Activated naive CD4-positive, alpha-beta T cell (primary cell): ENCODE measurements at places on chromosomes 7 and 10.

DNA sequence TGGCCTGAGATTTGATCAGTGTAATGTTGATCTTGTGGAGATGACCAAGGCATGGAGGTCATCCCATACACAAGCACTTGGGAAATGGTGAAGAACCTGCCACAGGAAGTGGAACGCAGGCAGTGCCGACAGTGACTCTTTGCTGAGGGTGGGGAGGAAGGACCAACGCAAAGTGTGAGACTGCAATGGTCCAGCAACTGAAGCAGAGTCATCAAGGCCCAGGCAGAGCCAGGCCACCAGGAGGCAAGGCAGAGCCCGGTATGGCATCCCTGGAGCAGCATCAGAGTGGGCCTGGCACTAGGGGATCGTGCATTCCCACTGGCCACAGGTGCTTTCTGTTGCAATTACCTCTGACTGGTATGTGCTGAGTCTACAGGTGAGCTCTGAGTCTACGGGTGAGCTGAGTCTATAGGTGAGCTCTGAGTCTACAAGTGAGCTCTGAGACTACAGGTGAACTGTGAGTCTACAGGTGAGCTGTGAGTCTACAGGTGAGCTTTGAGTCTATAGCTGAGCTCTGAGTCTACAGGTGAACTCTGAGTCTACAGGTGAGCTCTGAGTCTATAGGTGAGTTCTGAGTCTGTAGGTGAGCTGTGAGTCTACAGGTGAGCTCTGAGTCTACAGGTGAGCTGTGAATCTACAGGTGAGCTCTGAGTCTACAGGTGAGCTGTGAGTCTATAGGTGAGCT is 132.9 kb downstream of the KLF6 start:
- no peak for DNase-seq

DNA sequence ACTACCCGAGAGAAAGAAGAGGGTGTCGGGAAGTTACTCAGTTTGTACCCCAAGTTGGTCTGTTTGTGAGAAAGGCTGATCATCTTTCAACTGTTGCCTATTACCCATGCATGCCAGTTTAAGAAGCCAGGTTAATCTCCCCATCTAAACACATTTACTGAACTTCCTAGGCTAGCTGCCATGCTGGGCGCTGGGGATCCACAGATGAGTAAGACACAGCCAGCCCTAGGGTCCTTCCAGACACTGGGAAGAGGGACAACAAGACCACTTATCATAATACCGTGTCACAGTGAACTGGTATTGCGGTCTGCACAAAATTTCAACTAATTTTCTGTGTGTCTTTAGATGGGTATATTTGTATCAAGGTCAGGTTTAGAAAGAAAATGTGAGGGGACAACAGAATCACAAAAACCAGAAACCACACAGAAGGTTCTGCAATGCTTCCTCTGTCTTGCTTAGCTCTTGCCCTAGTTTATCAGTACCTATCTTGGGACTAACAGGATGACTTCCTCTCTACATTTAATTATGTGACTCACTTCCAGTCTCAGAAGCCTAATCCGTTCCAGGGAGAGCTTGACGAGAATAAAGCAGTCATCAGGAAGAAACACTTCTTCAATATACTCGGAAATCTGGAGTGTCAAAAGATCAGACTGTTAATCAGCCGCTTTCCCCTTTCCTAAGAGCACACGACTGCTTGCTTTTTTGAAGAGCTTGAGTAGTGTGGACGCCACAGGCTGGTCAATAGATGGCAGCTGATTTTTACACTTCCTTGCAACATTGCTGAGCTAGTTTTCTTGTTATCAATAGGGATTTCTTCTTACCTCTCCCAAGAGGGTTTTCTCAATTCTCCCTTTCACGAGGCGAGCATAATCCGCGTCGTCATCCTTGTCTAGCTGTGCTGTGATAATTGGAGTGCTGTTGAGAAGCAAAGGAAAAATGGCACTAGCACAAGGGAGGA is 45.7 kb downstream of the POLR3A start:
- no peak for DNase-seq

DNA sequence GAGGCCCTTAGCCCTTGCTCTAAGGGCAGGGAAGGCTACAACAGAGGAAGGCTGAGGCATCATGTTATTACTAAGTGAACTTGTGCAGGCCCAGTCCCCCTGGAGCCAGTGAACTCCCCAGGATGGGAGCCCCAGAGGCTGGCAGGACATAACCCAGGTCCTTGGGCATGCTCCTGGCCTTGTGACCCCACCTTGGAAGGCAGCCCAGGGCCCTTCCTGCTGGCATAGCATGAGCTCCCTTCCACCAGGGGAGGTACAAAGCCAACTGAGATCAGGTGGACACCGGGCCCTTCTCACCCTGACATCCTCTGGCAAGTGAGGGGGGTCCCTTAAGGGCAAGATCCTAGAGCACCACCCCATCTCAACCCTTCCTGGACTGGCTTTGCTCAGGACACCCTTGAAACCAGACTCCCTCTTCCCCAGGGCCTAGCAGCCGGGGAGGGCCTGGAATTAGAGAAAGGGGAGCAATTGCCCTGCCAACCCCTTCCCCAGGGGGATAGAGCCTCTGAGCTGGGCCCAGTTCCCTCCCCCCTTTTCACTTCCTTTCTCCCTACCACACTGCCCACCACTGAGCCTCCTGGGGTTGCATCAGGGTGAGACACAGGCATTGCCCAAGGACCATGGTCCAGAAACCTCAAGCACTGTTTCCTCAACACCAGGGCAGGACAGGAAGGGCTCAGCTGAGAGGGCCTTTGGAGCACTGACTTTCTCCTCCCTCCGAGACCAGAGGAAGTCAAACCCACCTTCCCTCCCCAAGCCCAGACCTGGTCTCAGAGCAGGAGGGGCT is 1.8 kb upstream of the VSIR start:
- DNase-seq = no peak

DNA sequence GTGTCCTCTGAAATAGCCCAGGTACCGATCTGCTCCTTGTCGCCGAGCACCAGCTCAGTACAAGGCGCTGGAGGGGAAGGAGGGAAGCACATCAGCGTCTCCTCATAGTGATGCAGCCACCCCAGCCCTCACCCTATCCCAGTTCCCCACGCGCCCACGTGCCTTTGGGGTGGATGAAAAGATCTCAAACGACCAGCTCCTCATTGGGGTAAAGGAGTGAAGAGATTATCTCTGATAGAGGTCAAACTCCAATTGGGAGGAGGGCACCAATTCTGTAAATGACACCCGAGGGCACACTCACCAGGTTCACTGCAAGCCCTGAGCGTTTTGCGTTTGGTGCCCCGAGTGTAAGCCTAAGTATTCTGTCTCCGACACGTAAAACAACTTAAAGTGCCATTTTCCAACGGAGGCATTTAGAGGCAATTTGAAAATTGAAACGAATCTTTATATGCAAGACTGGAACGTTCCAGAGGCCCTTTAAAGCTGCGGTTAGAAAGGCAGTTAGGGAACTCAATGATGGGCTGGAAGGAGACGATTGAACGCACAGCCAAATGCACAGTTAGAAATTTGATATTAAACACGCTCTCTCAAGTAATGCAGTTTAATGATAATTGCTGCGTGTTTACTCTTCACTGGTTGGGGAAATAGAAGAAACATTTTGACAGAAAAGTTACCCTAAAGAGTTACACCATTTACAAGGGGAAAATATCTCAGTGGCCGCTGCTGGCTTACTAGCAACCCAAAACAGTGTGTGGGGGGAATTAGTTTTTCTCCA is 8.9 kb upstream of the EMX2 start:
- no peak for DNase-seq

DNA sequence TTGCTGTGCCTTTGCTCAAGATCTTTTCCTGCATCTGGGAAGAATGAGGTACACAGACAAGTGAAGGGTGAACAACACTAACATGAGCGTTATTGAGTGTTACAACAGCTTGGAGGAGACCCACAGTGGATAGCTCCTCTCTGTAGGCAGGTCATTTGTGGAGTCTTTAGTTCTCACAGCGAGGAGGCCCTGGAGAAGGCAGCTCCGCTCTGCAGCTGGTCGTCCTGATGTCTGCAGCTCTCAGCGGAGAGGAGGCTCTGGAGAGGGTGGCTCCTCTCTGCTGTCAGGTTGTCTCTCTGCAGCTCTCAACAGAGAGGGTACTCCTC is 7.0 kb upstream of the DYNC2I1 start:
- no peak for DNase-seq

DNA sequence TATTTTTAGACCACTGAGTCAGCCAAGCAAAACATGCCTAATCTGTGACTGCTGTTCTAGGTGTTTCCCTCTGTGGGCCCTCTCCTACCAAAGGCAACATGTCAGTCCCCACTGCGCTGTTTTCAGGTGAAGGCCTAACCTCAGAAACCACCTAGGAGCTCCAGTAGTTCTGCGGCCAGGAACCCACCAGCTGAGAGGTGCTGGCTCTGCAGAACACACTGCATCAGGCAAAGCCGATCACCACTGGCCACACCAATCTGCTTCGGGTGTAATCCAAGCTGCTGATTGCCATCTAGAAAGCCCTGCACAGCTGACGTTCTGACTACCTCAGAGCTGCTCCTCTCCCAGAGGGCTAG is 14.9 kb downstream of the CAMK2G start:
- no peak for DNase-seq

- DNase-seq = no peak
Observed at GRCh38 chr7:38300175-38300574, 26.7 kb upstream of the TARP start.

GRCh38 chr7:142563470-142563869 is 185.8 kb upstream of the PRSS1 start:
- DNase-seq = no peak

DNA sequence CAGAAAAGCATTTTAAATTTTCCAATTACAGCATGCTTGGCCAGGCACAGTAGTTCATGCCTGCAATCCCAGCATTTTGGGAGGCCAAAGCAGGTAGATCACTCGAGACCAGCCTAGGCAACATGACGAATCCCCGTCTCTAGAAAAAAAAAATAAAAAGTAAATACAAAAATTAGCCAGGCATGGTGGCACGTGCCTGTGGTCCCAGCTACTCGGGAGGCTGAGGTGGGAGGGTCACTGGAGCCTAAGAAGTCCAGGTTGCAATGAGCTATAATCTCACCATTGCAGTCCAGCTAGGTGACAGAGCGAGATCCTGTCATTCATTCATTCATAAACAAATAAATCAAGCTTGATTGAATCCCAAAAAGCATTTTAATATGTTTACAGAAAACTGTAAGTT is 234.9 kb downstream of the PARD3 start:
- no peak for DNase-seq

GRCh38 chr7:32447218-32447617 is 43.0 kb downstream of the LSM5 start:
- DNase-seq = no peak

DNA sequence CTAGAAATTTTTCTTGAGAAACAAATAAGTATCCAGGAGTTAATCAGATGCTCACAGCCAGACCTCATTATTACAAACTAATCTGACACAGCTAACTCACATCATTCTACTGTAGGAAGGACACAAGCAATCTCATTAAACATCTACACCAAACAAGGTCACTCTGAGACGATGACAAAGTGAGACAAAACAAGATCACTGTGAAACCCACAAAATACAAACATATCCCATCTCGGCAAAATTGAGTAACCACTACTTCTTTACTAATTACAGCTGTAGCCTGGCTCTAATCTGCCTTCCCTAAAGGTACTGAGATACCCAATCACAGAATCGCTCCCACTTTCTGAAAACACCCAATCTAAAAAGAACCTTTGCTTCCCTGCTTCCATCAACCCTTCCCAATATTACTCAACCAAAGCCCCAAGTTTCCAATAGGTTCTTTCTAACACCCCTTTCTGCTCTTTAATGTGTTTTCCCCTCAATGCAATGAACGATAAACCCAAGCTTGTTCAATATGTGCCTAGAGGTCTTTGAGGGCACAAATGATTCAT is 26.9 kb downstream of the CCDC6 start:
- no peak for DNase-seq

DNA sequence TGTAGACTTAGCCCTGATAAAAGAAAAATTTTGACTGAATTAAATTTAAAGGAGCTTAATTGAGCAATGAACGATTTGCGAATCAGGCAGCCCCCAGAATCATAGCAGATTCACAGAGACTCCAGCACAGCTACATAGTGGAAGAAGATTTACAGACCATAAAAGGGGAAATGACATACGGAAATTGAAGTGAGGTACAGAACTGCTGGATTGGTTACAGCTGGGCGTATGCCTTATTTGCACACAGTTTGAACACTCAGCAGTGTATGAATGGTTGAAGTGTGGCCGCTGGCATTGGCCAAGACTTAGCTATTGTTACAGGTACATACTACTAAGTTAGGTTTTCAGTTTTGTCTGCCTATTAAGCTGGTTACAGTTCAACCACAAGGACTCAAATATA is 433.5 kb upstream of the CELF2 start:
- no peak for DNase-seq

- no peak for DNase-seq
Observed at GRCh38 chr7:18624459-18624858, 128.9 kb downstream of the HDAC9 start.

DNA sequence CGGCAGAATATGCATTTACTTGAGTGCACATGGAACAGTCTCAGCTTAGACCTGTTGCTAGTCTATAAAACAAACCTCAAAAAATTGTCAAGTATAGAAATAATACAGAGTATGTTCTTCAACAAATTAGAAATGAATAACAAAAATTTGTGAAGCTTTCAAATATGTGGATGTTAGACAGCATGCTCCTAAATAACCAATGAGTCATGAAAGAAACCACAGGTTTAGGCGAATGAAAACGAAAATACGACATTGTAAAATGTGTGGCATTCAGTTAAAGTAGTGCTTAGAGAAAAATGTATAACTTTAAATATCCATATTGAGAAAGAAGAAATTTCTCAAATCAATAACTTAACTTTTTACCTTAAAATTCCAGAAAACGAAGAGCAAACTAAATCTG is 760.0 kb upstream of the SORCS1 start:
- no peak for DNase-seq

DNA sequence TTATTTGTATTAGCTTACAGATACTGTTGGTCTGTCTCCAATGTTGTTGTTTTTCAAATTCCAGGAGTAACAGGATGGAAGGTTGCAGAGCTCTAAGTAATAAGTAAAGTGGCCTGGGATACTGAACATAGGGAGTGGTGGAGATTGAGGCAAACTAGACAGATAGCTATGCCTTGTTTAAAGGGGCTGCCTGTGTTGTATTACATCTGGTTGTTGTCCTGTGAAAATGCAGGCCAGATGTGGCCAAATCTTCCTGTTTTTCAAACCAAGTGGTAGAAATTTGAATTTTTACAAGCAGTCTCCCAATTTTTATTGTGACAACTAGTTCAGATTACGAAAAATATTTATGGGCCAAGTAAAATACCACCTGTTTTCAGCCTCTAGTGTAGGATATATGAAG is 33.5 kb downstream of the BICC1 start:
- no peak for DNase-seq

GRCh38 chr7:601036-601594 is 81.5 kb upstream of the PDGFA start:
- no peak for DNase-seq

DNA sequence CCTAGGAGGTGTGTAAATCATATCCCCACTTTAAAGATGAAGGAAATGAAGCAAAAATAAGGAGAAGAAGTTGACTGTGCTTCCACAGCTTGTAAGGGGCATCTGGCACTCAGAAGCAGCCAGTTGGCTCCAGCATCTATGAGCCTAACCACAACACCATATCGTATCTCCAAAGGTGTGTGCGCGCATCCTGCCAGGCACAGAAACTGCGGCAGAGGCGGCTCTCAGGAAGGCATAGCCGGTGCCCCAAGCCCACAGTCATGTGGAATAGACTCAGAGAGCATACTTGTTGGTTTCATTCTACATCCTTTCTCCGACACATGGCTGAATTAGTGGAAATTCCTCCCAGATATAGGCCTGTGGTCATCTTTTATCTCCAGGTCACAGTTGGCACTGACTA is 423.9 kb downstream of the CALN1 start:
- DNase-seq = no peak

GRCh38 chr7:21059069-21059468 is 272.4 kb upstream of the SP8 start:
- no peak for DNase-seq

GRCh38 chr10:37109000-37109399 is 16.4 kb upstream of the ANKRD30A start:
- DNase-seq = no peak
